ENCODE measurements at places on chromosomes 16 and 17.
A peak's percentile ranks its signal among the peaks of the same experiment; 100 is the strongest.

GRCh38 chr16:83727751-83728352 lies 79.9 kb upstream of the HSBP1 start:
- DNase-seq: no peak

DNA sequence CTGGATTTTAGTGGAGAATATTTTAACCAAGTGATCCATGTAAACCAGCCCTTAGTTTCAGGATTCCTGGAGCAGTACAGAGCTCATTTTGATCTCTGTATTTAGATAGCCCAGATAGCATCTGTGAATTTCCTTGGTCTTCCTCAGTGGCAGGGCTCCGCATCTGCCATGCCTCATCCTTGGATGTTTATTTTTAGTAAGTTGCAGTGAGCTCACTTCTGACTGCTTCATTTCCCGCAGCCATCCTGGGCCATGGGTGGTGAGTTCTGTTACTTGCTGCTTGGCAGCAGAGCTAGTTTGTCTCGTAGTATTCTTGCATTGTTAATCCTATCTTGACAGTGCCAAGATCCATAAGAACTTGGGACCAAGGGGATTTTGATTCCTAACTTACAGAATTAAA lies 33.7 kb downstream of the IST1 start:
- peak; percentile 42 for DNase-seq

DNA sequence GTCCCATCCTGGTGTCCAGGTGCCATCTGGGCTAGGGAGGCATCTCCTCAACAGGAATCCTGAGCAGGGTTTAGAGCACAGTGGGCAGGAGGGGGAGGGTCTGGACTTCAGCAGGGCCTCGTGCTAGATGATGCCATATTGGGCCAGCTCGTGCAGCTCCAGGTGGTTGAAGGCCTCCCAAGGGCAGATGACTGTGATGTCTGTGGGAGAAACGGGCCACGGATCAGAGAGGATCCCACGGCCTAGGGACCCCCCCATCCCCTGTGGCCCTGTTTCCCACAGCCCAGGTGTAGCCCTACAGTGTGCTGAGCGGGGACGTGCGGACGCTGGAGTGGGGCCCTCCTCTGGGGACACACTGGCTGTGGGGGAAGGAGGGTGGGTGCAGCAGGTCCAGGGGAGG lies 5.4 kb downstream of the PDE6G start:
- no peak for DNase-seq

- no peak for DNase-seq
These were observed at the start of gene TMEM95 for GRCh38 chr17:7355053-7355452. TSS of gene TMEM95 (plus strand) at chr17:7355156. CDS start at chr17:7355205, 49 bp downstream.

DNA sequence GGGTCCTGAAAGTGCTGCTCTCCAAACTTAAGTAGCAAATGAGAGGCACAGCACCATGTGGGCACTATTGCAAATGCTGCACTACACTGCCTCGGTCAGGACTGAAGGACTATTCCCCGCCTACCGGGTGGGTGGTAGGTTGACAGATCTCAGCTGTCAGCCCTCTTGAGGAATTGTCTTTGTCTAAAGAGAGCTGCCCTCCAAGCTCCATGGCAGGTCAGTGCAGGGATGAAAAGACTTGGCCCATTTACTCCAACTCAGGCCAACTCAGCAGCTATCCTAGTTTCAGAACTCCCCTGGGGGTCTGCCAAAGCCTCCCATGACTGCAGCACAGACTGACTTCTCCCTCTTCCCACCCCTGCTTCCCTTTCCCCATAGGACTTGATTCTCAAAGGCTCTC lies 3.4 kb upstream of the PDZD9 start:
- no peak for DNase-seq

DNA sequence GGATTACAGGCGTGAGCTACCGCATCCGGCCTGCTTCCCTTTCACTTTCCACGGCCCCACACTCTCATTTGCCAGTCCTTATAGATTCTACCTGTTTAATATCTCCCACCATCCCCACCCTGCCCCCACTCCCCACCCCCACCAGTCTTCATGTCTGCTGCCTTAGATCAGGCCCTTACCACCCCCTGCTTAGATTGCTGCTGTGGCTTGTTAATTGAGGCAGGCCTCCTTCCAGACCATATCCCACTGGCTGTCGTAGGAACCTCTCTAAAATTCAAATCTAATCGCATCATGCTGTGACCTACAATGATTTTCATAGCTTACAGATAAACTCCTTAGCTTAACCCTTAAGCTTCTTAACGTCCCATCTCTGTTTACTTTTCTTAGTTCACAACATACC lies 4.9 kb downstream of the IQCK start:
- no peak for DNase-seq

DNA sequence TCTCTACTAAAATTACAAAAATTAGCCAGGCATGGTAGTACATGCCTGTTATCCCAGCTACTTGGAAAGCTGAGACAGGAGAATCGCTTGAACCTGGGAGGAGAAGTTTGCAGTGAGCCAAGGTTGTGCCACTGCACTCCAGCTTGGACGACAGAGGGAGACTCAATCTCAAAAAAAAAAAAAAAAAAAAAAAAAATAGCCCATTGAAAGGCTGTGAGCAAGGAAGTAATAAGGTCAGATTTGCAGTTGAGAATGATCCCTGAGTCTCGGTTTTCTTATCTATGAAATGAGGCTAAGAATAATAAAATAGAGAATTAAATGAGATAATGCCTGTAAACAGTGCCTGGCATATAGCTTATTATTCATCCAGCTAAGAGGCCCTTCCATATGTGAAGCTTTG lies 1.3 kb upstream of the PDK2 start:
- DNase-seq: no peak

- no peak for DNase-seq
These were observed 2.9 kb downstream of the ABI3 start for GRCh38 chr17:49213399-49213798.

DNA sequence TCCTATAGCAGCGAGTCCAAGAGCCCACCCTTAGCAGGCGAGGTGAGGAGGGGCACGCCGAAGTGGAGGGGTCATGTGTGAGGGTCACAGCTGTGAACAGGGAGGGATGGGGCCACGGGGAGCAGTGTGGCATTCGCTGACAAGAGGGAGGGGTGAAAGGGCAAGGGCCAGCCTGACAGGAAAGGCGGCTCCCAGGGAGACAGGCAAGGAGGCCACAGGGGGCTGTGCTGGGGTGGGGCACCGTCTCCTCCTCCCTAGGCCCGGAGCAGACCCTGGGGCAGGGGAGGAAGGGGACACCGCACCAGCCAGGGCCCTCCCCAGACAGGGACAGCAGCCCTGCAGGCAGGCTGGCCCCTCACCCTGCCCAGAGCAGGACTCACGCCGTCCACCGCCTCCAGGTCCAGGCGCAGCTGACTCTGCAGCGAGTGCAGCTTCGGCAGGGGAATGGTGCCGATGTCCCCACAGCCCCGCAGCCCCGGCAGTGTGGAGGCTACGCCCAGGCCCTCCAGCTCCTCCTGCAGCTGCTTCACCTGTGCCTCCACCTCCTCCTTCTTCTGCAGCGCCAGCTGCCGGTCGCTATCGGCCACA lies 15.1 kb downstream of the GNPTG start:
- no peak for DNase-seq

- DNase-seq: no peak
These were observed 43.5 kb upstream of the BCAR1 start for GRCh38 chr16:75294773-75295459.

DNA sequence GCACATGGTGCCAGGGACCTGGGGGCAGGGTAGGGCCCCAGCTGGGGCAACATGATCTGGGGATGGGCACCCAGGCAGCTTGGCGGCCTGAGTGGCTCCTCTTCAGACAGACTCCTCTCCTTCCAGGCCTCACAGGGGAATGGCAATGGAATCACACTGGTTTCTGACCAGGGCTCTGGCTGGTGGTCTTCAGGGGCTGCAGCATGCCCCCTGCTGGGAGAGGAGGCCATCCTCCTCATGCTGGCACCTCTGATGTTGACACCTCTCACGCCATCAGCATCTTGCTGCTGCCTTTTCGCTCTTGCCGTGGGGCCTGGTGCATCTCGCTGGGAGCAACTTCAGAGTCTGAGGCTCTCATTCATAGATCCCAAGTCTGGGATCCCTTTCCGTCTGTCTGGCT lies 11.2 kb upstream of the GFOD2 start:
- no peak for DNase-seq

- peak; percentile 56 for DNase-seq
These were observed 14.9 kb downstream of the NAA60 start for GRCh38 chr16:3458278-3458851.

DNA sequence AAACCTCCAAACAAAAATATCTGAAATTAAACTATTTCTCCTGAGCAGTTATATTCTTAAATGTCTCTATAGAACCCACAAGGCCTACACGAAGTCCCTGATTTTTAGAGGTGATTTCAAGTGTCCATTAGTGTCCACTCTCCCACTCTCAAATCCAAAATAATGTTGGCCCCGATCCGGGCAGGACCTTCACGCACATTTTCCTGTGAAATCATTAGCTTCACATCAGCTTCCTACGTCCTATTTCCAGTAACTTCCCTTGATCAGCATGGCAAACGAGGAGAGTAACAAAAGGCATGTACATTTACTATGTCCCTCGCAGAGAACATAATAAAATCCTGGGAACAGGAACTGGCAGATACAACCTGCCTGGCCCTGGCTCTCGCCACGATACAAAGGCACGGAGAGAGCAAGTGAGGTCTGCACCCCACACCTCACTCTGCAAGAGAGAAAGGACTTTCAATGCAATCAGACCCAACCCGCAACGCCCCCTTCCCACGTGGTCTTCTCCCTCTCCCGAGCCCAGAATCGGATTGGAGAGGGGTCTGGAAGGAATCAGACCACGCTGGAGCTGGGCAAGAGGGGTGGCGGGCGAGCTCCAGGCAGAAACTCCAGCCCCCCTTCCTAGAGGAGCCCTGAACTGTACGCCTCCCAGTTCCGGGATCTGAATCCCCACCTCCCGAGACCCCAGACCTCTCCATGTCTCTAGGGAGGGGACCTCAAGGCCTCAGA lies 17.5 kb upstream of the C17orf78 start:
- peak; percentile 59 for DNase-seq

DNA sequence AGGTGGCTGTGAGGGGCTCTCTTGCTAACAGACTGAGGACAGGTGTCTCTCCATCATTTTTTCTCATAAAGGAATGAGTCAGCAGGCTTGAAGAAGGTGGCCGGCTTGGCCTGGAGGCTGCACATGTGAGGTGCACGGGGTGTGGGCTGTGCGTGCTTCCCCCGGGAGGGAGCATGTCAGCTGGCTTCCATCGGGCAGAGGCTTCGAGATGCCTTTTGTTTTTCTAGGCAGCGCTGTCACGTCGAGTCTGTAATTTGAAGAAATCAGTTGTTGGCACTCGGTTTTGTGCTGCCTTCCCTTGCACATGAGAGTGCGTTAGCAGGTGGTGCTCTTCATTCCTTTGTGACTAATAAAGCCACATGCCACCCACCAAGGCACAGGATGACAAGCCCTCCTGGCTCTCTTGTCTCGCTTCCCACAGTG lies 89.7 kb downstream of the NPIPB11 start:
- no peak for DNase-seq

GRCh38 chr16:81070979-81071378 lies 6.1 kb downstream of the C16orf46 start:
- no peak for DNase-seq

GRCh38 chr16:54216688-54217087 lies 69.9 kb downstream of the IRX3 start:
- DNase-seq: no peak

GRCh38 chr17:78838574-78839005 lies 2.0 kb downstream of the USP36 start:
- no peak for DNase-seq

GRCh38 chr16:49773534-49774475 lies 82.1 kb downstream of the ZNF423 start:
- DNase-seq: no peak
